GM23248 (cell line): ENCODE measurements at places on chromosomes 5 and 9. TPM values are rescaled to one million over a fixed set of nuclear protein-coding genes. Genes with fewer than 3 reads are reported as not detected.

The SPATA31A3 gene
- polyA plus RNA-seq = not detected in 2 replicates

The NIPAL4 gene
- not detected in 2 replicates for polyA plus RNA-seq

The FOXD4L5 gene
- not detected in 2 replicates for polyA plus RNA-seq

The SPINK6 gene
- not detected in 2 replicates for polyA plus RNA-seq

The GFI1B gene
- not detected in 2 replicates for polyA plus RNA-seq

The MCCC2 gene
- polyA plus RNA-seq = 17.8 and 18.5 TPM in 2 replicates

The S100Z gene
- not detected in 2 replicates for polyA plus RNA-seq

The GARIN3 gene
- not detected in 2 replicates for polyA plus RNA-seq

The OSMR gene
- 37.1 and 37.3 TPM in 2 replicates for polyA plus RNA-seq

The IRX1 gene
- polyA plus RNA-seq = 1.3 and 1.6 TPM in 2 replicates

DNA sequence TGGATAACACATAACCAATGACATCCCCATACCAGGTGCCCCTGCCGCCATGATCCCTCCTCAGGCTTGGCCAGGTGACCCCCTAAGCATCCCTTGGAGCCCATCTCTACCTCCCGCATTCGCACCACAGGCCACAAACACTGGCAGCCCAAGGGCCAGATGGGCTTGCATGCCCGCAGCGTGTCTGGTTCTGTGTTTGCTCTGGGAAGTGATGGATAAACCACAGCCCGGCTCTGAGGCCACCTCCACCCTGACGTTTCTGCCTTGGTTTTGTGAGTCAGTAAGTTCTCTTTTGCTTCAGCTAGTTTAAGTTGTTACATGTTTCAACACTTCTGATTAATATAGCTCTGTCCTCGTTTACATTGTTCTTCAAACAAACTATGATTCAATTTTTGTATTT lies 172.4 kb upstream of the PHYKPL start:
- no peak for DNase-seq

DNA sequence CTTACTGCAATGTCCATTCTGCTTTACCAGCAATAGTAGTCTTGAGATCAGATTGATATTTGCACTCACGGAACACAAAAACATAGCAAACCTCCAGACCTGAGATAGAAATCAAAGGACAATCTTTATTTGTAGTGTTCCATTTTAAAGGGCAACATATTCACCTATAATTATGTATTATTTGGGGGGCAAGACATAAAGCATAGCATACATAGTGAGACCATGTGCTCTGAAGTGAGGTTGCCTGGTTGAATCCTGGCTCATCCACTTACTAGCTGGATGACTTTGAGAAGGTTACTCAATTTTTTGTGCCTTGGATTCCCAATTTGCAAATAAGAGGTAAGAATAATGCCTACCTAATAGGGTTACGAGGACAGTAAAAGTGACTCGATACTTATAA lies at the start of gene OR1B1:
Gene OR1B1, minus strand, starts transcription at position 101 of the 400 bp plus-strand sequence.
- DNase-seq = no peak

- DNase-seq = peak; percentile 71
These were observed 28.7 kb downstream of the ENHO start for GRCh38 chr9:34493972-34494535.

GRCh38 chr5:142100307-142100706 lies 8.3 kb upstream of the NDFIP1 start:
- peak; percentile 59 for DNase-seq

DNA sequence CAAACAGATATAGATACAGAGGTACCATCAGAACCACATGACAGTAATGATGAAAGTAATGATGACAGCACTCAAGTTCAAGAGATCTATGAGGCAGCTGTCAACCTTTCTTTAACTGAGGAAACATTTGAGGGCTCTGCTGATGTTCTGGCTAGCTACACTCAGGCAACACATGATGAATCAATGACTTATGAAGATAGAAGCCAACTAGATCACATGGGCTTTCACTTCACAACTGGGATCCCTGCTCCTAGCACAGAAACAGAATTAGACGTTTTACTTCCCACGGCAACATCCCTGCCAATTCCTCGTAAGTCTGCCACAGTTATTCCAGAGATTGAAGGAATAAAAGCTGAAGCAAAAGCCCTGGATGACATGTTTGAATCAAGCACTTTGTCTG lies 69.2 kb downstream of the VCAN start:
- no peak for DNase-seq

GRCh38 chr5:180301253-180301652 lies 9.4 kb upstream of the MAPK9 start:
- DNase-seq = no peak

DNA sequence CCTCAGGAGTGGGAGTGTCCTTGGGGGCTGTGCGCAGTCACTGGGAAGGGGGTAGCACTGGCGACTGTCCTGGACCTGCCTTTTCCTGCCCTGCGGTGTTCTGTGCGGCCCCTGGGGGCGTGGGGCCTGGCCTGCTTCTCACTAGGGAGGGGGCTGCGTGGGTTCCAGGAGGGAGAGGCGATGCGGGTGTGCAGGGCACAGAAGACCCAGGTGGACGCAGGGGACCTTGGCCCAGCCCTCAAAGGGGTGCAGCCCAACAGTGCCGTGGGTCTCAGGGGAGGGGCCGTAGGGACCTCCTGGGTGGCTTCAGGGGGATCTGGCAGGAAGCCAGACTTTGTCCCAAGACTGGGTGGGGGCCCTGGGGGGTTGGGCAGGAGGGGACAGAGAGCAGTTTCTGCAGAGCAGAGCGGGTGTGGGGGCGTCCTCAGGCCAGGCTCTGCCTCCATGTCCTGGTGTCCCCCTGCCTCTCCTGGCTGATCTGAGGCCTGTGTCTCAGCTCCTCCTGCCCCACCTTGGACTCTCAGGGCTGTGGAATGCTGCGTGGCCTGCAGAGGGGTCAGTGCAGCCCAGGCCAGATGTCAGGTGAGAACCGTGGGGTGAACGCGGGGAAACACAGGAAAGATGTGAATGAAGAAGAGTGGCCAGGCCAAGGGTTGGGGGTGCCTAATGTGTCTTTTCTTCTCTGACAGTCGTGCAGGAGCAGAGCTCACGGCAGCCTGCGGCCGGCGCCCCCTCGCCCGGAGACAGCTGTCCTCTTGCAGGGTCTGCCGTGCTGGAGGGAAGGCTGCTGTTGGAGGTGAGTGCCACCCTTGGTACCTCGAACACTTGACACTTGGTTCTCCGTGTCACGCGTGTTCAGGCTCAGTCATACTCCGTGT lies 54.6 kb downstream of the AHRR start:
- DNase-seq = no peak

GRCh38 chr5:56534102-56534829 lies 281.1 kb upstream of the MAP3K1 start:
- peak; percentile 8 for DNase-seq

GRCh38 chr5:111385051-111385450 lies 127.3 kb downstream of the STARD4 start:
- no peak for DNase-seq

GRCh38 chr5:179326122-179326927 lies 18.9 kb downstream of the ADAMTS2 start:
- DNase-seq = peak; percentile 85

DNA sequence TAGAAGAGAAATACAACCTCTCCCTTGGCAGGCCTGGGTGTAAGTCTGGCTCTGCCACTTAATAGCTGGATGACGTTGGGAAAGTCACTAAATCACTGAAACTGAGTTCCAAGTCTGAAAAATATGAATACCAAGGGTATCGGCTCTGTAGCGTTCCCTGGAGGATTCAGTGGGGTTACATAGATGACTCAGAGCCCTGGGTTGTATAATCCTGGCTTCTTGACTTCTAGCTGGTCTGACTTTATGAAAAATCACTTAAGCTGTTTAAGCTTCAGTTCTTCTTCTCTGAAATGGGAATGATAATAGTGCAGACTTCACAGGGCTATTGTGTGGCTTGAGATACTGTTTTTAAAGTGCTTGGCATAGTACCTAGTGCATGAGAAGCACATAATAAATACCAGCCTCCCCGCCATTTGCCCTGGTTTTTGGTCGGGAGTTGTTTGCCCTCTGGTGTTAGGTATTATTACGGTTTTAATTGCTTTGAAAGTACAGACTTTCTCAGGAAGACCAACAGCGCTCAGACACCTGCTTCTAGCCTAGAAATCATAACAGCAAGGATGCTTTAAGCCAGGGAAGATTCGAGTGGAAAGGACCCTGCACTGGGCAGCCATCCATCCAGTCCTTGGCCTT lies 43.0 kb downstream of the CYFIP2 start:
- DNase-seq = peak; percentile 79

GRCh38 chr5:88109818-88110217 lies 158.8 kb downstream of the TMEM161B start:
- peak; percentile 28 for DNase-seq

GRCh38 chr9:111759762-111760639 lies 34.7 kb downstream of the SHOC1 start:
- DNase-seq = peak; percentile 83

DNA sequence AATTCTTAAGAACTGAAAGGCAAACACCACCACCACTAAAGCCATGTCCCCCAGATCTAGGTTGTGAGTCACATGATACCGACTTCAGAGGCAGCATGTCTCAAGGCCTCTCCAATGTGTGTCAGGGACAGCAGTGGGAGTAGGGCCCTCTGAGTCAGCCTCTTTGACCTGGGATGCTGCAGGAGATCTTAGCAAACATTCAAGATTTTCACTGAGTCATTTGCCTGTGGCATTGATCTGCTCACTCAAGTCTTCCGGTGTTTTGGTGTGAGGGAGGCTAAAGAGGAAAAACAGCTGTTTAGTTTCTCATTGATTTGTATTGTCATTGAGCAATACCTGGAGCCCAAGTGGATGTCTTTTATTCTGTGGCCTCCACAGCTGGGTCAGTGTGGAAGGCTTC lies 36.1 kb downstream of the TMC1 start:
- DNase-seq = peak; percentile 96

DNA sequence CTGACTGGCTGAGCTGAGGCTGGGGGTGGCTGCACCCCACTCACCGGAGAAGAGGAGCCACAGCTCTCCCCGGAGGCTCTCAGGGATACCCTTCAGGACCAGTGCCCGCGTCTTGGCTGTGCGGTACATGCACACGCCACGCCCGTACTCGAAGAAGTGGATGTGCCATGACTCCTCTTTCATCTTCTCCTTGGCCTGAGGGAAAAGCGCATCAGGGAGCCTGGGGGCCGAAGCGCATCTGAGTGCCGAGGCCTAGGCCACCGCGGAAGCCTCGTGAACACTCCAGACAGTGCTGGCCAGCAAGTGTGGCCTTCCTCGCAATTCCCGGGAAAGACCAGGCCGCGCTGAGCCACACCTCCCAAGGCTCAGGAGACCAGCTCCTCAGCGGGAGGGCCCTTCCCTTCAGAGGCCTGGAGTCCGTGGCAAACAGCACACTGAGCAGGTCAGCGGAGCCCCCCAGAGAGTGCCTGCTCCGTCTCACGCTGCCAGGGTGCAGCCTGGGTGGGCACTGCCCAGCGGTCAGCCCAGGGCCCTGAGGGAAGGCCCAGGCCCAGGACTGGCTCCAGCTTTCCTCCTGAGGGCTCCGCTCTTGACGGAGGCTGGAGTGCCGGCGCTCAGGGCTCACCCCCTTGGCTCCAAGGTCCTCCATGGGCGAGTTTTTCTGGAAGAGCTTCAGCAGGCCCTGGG lies 20.5 kb upstream of the MRNIP start:
- no peak for DNase-seq

GRCh38 chr5:151682751-151683331 lies 3.9 kb downstream of the SPARC start:
- DNase-seq = peak; percentile 81

DNA sequence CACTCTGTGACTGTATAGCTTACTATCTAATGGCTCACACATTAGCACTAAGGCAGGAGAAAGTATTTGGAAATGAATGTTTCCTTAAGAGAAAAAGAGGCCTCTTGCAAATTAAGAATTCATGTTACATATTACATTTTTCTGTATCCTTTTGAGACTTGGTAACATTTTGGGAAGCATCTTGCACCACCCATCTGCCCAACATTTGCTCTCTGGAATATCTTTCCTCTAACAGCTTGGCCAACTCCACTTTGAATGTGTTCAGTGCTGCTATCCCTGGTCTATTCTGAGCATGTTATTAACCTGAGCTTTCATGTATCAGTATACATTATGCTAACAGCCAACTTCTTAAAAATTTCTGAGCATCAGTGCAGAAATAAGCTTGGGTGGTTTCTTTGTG lies 27.2 kb downstream of the MFAP3 start:
- DNase-seq = no peak

GRCh38 chr5:122703203-122703602 lies 71.7 kb upstream of the SNX2 start:
- no peak for DNase-seq

GRCh38 chr9:81614335-81614734 lies 75.0 kb downstream of the TLE1 start:
- no peak for DNase-seq

DNA sequence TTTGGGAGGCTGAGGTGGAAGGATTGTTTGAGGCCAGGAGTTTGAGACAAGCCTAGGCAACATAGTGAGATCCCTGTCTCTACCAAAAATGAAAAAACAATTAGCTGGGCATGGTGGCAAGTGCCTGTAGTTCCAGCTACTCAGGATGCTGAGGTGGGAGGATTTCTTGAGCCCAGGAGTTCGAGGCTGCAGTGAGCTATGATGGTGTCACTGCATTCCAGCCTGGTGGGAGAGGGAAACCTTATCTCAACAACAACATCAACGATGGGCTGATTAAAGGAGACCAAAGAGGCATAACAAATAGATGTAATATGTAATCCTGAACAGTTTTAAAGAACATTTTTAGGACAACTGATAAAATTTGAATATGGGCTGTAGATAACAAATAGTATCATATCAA lies 34.2 kb upstream of the PANK3 start:
- DNase-seq = no peak

DNA sequence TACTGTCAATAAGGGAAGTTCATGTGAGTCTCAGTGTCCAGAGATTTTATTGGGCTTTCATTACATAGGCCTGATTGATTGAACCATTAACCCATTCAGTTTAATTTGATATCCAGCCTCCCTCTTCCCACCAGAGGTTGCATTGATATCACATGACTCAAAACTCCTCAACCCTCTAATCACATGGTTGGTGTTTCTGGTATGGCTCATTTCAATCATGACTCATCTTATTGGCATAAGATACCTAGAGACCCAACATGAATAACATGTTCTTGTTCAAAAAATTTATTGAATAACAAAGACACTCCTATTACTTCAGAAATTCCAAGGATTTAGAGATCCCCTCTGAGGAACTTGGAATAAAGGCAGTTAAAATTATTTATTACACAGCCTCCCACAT lies 982.2 kb downstream of the TLE1 start:
- DNase-seq = no peak

- no peak for DNase-seq
These were observed 77.0 kb upstream of the SMIM32 start for GRCh38 chr5:136269973-136270372.

- DNase-seq = no peak
These were observed 990.1 kb upstream of the C9orf72 start for GRCh38 chr9:28563291-28563934.

- DNase-seq = no peak
These were observed 55.0 kb upstream of the KCNMB1 start for GRCh38 chr5:170444181-170444580.

GRCh38 chr5:139104577-139105276 lies 93.4 kb downstream of the SIL1 start:
- peak; percentile 97 for DNase-seq

- DNase-seq = no peak
These were observed 163.4 kb downstream of the ICE1 start for GRCh38 chr5:5585751-5586341.
